Dermis blood vessel endothelial cell (primary cell): ENCODE measurements at places on chromosomes 7 and 10.
A peak's percentile ranks its signal among the peaks of the same experiment; 100 is the strongest.

GRCh38 chr10:7090529-7090928 lies 320.3 kb downstream of the SFMBT2 start:
- no peak for DNase-seq

DNA sequence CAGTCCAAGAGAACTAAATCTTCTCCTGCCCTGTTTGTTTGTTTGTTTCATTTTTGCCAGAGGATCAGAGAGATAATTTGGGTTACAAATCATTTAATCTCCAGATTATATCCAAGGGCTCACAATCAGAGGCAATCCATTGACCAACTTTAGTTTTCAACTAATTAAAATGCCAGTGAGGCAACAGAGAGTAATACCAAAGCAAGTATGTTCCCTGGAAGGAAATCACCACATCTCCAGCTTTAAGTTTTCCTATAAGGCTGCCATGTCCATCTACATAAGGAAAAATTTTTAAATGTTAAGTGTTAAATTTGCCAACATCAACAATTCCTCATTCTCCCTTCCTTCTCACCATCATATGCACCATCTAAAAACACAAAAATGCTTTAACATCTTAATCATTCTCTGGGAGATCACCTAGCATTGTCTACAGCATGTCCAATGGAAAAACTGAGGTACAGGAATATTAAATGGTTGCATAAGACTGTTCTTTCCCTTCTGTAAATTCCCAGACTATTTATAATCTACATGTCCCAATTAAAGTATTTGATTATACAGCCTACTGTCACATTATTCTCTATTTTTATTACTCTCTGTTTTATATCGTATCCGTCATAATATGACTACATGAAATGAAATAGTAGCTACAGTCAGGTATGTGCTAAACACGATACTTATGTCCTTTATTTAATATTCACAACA lies 14.1 kb downstream of the USP54 start:
- no peak for DNase-seq

- peak; percentile 26 for DNase-seq
Measured at GRCh38 chr7:98314469-98314868, 33.0 kb downstream of the BRI3 start.

DNA sequence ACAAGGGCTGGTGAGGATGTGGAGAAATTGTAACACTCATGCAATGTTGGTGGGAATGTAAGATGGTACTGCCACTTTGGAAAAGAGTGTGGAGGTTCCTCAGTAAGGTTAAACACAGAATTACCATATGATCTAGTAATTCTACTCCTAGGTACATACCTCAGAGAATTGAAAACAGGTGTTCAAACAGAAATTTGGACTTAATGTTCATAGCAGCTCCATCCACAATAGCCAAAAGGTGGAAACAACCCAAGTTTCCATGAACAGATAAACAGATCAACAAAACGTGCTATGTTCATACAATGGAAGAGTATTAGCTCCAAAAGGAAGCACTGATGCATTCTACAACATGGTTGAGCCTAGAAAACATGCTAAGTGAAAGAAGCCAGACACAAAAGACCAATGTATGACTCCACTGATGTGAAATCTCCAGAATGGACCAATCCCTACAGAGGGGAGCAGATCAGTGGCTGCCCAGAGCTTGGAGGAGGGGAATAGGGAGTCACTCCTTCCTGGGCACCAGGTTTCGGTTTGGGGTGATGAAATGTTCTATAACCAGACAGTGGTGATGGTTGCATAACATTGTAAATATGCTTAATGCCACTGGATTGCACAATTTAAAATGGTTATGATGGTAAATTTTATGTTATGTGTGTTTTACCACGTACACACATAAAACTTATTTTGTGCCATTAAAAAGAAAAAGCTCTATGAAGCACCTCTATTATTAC lies 5.7 kb upstream of the WDR86 start:
- DNase-seq = no peak

GRCh38 chr7:114439581-114439980 lies 25.0 kb downstream of the FOXP2 start:
- peak; percentile 5 for DNase-seq

- no peak for DNase-seq
Measured at GRCh38 chr7:128937271-128937646, 468 bp upstream of the IRF5 start.

DNA sequence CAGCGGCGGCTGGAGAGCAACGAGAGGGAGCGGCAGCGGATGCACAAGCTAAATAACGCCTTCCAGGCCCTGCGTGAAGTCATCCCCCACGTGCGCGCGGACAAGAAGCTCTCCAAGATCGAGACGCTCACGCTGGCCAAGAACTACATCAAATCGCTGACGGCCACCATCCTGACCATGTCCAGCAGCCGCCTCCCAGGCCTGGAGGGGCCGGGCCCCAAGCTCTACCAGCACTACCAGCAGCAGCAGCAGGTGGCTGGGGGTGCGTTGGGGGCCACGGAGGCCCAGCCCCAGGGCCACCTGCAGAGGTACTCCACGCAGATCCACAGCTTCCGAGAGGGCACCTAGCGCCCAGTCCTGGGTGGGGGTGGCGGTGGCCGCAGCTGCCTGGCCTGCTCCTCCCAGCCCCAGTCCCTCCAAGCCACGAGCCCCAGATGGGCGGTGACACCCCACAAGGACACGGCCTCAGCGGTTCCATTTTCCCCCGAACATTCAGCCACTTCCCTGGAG lies 1.3 kb downstream of the BHLHA15 start:
- DNase-seq = no peak

- DNase-seq = no peak
Measured at GRCh38 chr10:43610636-43611035, 4.4 kb downstream of the ZNF485 start.

DNA sequence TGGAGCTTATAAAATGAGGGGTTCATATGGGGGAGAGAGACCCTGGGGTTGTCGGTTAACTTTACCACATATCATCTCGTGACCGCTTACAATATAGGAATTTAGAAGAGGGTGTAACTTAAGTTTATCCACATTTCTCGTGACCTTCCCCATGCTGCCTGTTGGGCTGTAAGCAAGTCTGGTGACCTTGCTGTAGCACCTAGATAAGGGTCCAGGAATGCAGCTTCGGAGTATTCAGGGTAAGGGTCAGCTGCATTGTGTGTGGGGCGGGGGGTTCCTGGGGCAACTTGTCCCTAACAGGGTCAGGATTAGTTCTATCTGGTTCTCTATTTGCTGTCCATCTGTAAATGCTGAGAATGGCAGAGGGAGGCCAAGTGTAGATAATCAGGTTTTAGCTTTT lies 1.3 kb upstream of the CHST3 start:
- DNase-seq = no peak

DNA sequence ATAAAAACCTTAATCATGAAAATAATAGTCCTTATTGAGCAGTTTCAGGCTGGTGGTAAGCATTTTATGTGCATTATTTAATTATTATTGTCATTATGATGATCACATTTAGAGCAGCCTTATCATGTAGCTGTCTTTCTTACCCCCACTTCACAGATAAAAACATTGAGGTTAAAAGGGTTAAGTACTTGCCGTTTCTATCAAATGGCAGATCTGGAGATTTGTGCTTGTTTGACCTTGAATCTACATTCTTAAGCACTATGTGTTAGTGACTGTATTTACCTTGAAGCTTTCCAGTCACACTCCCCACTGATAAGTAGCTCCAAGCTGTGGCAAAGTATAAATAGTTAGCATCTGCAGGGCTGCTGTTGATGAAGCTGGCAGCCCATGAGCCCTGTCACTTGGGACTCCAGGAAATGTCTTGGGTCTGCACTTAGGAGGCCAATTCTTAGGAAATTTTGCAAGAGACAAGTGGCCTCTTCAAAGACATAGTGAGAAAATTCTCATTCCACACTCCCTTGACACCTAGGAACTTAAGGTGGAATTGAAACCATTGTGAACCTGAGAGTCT lies 116.8 kb upstream of the AGR3 start:
- no peak for DNase-seq

DNA sequence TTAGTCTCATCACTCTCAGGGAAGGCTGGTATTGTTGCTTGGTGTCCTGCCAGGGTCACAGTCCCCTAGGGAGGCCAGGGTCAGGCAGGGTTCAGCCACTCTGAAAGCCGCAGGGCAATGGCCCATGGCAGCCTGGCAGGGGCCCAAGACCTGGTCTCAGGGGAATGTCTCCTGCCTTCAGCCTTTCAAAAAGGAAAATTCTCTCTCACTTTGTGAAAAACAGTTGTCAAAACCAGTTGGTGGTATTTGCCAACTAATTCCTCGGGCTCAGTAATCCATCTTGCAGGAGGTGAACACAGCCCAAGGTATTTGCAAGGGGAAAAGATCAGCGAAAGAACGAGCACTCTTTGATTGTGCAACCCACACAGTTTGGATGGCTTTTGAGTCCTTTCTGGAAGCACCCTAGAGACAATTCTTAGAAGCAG lies 101.5 kb downstream of the JCAD start:
- DNase-seq = no peak

DNA sequence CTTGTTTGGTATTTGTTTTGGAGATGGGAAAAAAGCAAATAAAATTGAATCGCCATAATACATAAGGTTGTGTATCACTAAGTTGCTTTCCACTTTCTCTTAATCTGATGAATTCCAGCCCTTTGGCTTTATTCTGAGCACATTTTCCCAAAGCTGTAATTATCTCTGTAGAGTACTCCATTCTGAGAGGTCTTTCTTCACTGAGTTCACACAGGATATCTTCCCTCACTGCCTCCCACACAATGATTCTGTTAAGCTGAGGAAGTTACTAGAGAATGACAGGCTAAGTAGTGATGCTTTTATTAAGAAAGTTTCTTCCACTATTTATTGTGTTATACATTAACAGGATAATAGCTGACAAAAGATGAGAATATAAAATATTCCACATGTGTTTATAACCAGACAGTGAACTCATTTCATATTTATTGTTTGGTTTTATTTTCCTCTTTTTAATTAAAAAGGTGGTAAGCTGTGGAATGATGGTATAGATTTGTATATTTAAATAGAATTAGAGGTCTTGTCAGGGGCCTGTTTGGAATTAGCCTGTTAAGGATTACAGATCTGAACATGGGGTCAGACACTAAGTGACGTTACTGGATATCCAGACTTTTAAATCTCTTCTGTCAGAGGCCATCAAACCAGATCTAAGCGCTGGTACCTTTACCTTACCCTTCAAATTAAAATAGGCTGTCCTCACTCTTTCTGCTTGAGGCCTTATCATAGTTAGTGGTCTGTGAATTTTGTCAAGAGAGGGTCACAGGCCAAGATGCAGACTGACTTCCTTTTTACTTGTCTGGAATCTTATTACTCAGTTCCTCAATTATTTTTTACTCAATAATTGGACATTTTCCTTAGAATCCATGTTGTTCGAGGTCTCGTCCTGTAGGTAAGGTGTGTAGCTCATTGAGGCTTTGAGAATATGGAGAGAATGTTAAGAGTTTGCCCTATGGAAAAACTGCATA lies 8.4 kb downstream of the PLXDC2 start:
- DNase-seq = no peak

DNA sequence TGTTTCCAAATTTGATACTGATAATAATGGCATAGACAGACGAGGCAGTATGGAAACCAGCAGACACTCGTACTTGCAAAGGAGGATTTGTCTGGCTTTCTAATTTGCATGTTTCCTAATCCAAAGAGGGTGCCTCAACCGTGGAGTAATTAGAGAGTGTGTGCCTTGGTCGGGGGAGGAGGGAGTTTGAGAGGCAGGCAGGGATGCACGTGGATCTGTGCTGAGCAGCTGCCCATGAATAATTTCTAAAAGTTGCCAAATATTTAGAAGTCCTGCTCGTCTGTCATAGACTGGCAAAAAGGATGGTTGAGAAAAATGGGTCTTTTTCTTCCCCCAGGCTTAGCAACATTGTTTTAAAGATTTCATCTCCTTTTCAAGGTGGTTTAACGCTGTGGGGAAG lies 69.4 kb downstream of the PTPRE start:
- DNase-seq = no peak

GRCh38 chr10:125466685-125467084 lies 216.3 kb downstream of the TEX36 start:
- no peak for DNase-seq

GRCh38 chr10:78194050-78194449 lies 160.4 kb downstream of the RPS24 start:
- DNase-seq = no peak

DNA sequence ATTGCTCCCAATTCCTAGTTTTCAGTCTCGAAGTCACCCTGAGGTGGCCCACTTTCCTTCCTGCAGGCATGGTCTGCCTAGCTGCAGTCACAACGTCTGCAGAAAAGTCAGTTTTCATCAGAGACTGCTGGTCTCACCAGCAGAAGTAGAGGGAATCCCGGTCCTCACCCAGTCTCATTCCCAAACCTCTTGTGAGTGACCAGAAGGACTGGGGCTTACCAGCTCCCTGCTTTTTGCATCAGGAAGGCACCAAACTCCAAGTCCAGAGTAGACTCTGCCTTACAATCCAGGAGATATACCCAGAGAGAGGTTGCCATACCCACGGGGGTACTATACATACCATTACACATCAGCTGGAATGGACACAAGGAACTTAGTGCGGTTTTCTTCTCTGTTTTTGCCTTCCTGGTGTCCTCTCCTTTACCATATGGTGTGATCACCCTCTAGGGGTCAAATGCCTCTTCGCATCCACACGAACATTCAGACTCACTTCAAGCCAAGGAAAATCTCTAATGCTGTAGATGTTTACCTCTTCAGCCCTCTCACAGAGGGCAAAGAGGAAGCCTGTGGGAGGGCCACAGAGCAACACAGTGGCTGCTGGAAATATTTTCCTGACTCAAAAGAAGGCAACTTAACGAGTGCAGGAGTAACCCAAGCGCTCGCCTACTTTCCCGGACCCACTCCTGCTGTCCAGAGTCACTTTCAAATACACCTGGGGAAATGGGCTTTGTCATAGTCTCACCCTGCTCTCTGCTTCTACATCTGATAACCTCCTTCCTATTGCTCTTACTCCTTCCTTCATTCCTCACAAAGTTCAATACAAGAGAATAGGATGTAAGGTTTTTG lies 220.9 kb downstream of the C7orf25 start:
- DNase-seq = peak; percentile 48

- DNase-seq = no peak
Measured at GRCh38 chr10:92156874-92157773, 133.8 kb downstream of the CPEB3 start.

- DNase-seq = no peak
Measured at GRCh38 chr10:58028597-58029366, 238.9 kb downstream of the IPMK start.
